Spleen (tissue), 13 donors: ENCODE measurements at places on chromosomes 7 and 10. TPM values are rescaled to one million over a fixed set of nuclear protein-coding genes. Genes with fewer than 3 reads are reported as not detected.

GRCh38 chr7:142587578-142588191 is 161.6 kb upstream of the PRSS1 start:
- H3K4me1 ChIP-seq, result no peaks in the 10 kb centered on the region
- no peaks in the 10 kb centered on the region for H3K36me3 ChIP-seq
- no peaks in the 10 kb centered on the region for H3K27me3 ChIP-seq
- H3K4me3 ChIP-seq, result no peak overlapping the region
- H3K27ac ChIP-seq, result no peak overlapping the region
- DNase-seq, result no peak

DNA sequence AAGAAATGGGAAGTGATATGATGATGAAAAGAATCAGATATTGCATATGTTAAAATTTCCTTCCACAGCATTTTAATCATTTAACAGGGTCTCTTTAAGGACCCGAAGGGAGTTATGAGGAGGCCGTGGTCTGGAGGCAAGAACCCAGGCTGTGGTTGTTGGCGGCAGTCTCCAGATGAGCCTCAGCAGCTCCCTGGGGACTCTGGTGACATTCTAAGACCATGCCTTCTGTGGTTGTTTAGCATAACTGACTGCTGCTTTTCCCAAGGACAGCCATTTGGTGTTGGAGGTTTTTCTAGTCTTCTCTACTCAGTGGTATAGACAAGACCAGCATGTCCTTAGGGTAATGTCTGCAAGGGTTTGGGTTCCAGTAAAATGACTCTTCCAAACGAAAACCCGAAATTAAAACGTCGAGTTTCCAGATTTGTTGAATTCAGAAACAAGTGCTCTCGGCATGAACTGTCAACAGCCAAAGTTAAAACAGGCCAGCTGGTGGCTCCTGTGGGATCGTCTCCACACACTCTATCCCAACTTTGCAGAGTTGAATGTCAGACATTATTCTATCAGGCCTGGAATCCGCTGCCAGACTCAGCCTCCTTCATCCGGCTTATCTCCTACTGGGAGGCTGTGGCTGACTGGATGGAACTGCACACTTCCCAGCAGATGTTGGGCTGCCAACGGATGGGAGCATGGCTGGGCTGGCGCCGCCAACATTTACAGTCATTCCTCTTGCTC is 183.1 kb downstream of the TAX1BP1 start:
- H3K27me3 ChIP-seq, result no peaks in the 10 kb centered on the region
- H3K36me3 ChIP-seq, result no peaks in the 10 kb centered on the region
- peaks cover 17% of the 10 kb centered on the region for H3K4me1 ChIP-seq
- H3K4me3 ChIP-seq, result no peak overlapping the region
- no peak overlapping the region for H3K27ac ChIP-seq

GRCh38 chr7:146150153-146150552 is 33.6 kb downstream of the CNTNAP2 start:
- H3K4me1 ChIP-seq, result no peaks in the 10 kb centered on the region
- no peak for DNase-seq
- no peaks in the 10 kb centered on the region for H3K36me3 ChIP-seq
- no peaks in the 10 kb centered on the region for H3K27me3 ChIP-seq

GRCh38 chr10:3961082-3961481 is 176.1 kb upstream of the KLF6 start:
- no peak for DNase-seq
- H3K36me3 ChIP-seq, result no peaks in the 10 kb centered on the region
- no peak overlapping the region for H3K4me3 ChIP-seq
- H3K27me3 ChIP-seq, result no peaks in the 10 kb centered on the region
- no peak overlapping the region for H3K27ac ChIP-seq

- no peaks in the 10 kb centered on the region for H3K36me3 ChIP-seq
- H3K4me3 ChIP-seq, result no peak overlapping the region
- no peaks in the 10 kb centered on the region for H3K27me3 ChIP-seq
- no peak overlapping the region for H3K27ac ChIP-seq
- no peak for DNase-seq
These were observed 945.9 kb downstream of the GRID1 start for GRCh38 chr10:85420501-85421191.

- H3K4me1 ChIP-seq, result no peaks in the 10 kb centered on the region
- H3K27ac ChIP-seq, result no peak overlapping the region
- no peaks in the 10 kb centered on the region for H3K27me3 ChIP-seq
- DNase-seq, result no peak
These were observed 1064.6 kb upstream of the LRRTM3 start for GRCh38 chr10:65861249-65861648.

GRCh38 chr10:125708971-125709503 is 10.5 kb upstream of the EDRF1 start:
- DNase-seq, result no peak
- H3K36me3 ChIP-seq, result no peaks in the 10 kb centered on the region
- H3K4me1 ChIP-seq, result no peaks in the 10 kb centered on the region
- no peak overlapping the region for H3K27ac ChIP-seq

GRCh38 chr7:26964156-26964808 is 99.9 kb upstream of the SKAP2 start:
- DNase-seq, result no peak
- H3K4me3 ChIP-seq, result no peak overlapping the region
- H3K27me3 ChIP-seq, result no peaks in the 10 kb centered on the region

GRCh38 chr10:33657154-33657908 is 322.9 kb upstream of the NRP1 start:
- H3K4me3 ChIP-seq, result no peak overlapping the region
- H3K27ac ChIP-seq, result no peak overlapping the region
- DNase-seq, result no peak
- H3K36me3 ChIP-seq, result no peaks in the 10 kb centered on the region

DNA sequence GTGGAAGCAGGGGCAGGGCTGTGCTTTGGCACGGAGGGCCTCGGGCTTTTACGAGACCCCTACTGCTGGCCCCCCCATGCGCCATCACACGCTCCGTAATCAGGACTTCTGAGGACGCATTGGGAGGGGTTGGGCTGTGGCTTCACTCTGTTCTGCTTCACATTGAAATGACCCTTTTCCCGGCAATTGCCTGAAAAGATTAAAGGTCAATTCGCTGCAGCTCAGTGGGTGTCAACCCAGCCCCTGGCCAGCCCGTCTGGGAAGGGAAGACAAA is 41.7 kb upstream of the UBE3C start:
- DNase-seq, result peak; percentile 7
- no peak overlapping the region for H3K4me3 ChIP-seq
- H3K36me3 ChIP-seq, result no peaks in the 10 kb centered on the region
- no peaks in the 10 kb centered on the region for H3K4me1 ChIP-seq
- H3K27ac ChIP-seq, result no peak overlapping the region
- H3K27me3 ChIP-seq, result no peaks in the 10 kb centered on the region

DNA sequence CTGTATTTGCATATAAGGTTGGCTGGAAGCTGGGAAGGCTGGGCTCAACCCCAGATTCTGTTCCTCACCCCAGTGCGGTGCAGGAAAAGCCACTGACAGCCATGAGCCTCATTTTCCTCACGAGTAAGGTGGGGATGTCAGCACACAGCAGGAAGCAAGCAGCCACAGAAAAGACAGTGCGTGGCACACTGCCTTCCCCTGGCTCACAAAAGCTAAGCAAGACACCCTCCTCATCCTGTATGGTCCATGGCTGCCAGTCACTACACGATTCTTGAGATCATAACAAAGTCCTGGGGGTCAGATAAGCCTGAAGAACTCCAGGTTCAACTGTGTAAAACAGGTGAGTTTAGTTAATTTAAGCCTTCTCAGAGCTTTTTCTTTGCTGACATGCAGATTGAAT is 28.9 kb upstream of the DDC start:
- H3K4me3 ChIP-seq, result no peak overlapping the region
- H3K4me1 ChIP-seq, result no peaks in the 10 kb centered on the region
- H3K27ac ChIP-seq, result no peak overlapping the region
- DNase-seq, result no peak

DNA sequence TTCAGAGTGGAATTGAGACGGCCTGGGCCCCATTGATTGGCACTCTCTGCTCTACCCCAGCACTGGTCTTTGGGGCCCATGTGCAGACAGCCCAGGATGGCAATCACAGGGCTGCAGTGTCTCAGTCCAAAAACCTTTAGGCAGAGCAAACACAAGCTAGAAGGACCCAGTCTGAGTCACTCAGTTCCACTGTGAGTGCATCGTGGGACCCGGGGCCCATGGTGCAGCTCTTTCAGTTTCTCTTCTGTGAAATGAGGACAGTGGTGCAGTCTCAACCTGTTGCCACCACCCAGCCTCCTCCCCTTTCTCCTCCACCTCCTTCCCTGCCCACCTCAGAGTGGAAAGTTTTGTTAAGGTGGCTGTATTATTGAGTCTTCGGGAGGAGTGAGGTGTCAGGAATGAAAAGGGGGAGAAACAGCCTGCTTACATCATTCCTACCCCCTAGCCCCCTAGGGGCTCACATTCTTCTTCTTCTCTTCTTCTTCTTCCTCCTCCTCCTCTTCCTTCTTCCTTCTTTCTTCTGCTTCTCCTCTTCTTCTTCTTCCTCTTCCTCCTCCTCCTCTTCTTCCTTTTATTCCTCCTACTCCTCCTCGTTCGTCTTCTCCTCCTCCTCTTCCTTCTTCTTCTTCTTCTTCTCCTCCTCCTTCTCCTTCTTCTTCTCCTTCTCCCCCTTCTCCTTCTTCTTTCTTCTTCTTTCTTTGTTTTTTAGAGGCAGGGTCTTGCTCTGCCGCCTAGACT is 19.5 kb upstream of the CARD11 start:
- H3K27me3 ChIP-seq, result no peaks in the 10 kb centered on the region
- no peak overlapping the region for H3K4me3 ChIP-seq
- peak; percentile 80 for DNase-seq
- H3K36me3 ChIP-seq, result no peaks in the 10 kb centered on the region

DNA sequence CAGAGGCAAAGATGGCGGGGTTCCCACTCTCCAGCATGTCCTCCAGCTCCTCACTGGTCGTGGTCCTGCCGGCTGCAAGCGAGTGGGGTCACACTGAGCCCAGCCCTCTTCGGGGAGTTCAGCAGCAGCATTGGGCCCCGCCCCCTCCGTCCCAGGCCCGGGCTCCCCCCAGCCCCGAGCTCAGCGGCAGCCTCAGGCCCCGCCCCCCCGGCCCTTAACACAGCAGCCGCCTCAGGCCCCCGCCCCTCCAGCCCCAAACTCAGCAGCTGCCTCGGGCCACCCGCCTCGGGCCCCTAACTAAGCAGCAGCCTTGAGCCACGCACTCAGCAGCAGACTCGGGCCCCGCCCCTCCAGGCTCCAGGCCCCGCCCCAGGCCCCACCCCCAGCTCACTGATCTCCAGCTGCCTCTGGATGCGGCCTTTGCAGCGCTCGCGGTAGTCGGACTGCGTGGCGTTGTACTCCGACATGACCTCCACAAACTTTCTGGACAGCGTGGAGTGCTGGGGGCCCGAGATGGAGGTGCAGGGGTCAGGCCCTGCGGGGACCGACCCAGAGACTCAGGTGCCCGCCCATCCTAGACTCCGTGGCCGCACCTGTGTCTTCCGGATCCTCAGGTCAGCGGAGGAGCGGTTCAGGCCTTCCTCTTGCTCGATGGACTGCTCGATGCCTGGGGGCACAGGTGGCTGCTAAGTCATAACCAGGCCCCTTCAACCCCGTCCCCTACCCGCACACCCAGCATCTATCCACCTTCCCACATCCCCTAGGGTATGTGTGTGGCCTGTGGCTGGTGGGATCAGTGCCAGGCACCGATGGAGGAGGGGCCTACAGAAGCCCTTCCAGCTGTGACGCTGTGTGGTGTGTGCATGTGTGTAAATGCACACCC is 15.5 kb downstream of the STX1A start:
- H3K27me3 ChIP-seq, result peaks cover 3% of the 10 kb centered on the region
- peak; percentile 80 for DNase-seq
- no peak overlapping the region for H3K27ac ChIP-seq
- H3K4me3 ChIP-seq, result no peak overlapping the region

GRCh38 chr10:78985973-78986818 is 82.6 kb upstream of the ZMIZ1 start:
- no peaks in the 10 kb centered on the region for H3K36me3 ChIP-seq
- no peak overlapping the region for H3K27ac ChIP-seq
- no peaks in the 10 kb centered on the region for H3K27me3 ChIP-seq
- H3K4me1 ChIP-seq, result no peaks in the 10 kb centered on the region
- no peak overlapping the region for H3K4me3 ChIP-seq
- no peak for DNase-seq

DNA sequence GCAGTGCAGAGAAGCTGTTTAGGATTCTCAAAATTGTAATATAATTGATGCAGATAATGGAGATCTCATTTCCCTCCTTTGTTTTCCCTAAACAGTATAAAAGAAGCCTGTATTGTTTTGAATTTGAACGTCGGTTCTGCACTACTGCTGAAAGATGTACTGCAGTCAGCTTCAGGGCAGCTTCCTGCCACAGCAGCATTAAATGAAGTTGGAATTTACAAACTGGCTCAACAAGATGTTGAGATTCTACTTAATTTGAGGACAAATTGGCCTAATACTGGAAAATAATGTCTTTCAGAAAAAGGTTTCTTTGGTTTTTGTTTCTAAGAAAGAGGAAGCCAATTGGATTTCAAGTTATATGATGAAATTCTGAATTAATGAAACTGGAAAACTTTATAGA is 14.3 kb downstream of the EFCAB10 start:
- no peaks in the 10 kb centered on the region for H3K4me1 ChIP-seq
- peaks cover 4% of the 10 kb centered on the region for H3K36me3 ChIP-seq
- H3K4me3 ChIP-seq, result no peak overlapping the region
- no peak for DNase-seq
- no peaks in the 10 kb centered on the region for H3K27me3 ChIP-seq
- no peak overlapping the region for H3K27ac ChIP-seq

- H3K36me3 ChIP-seq, result no peaks in the 10 kb centered on the region
- H3K27me3 ChIP-seq, result no peaks in the 10 kb centered on the region
These were observed 279.4 kb upstream of the HABP2 start for GRCh38 chr10:113273181-113274163.

- no peaks in the 10 kb centered on the region for H3K27me3 ChIP-seq
- H3K4me1 ChIP-seq, result no peaks in the 10 kb centered on the region
- H3K36me3 ChIP-seq, result no peaks in the 10 kb centered on the region
- DNase-seq, result no peak
- H3K4me3 ChIP-seq, result no peak overlapping the region
These were observed 10.2 kb upstream of the CADPS2 start for GRCh38 chr7:122896509-122896908.

DNA sequence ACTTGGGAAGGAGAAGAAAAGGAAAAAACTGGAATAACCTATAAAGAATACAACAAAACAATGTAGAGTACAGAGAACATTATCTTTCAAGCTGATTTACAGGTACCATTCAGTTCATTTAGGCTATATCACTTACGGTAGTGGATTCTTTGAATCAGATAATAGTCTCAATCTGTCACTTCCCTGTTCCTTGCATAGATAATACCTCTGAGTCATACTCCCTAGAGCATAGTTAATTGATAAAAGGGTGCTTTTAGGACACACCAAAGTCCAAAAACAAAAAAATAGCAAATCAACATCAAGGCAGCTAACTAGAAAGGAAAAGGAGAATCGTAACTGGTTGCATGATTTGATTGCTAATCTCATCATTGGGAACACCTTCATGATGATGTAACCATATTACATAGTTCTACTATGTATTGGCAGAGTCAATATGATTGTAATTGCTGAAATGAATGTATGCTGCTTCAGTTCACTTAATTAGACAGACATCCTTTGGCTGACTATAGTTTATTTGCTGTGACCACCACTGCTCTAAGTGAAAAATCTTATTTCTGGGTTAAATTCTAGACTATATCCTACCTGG is 844.4 kb downstream of the GATA3 start:
- DNase-seq, result no peak
- H3K27me3 ChIP-seq, result no peaks in the 10 kb centered on the region

GRCh38 chr7:94041529-94041928 is 37.4 kb upstream of the BET1 start:
- no peak overlapping the region for H3K4me3 ChIP-seq
- no peaks in the 10 kb centered on the region for H3K27me3 ChIP-seq
- no peaks in the 10 kb centered on the region for H3K4me1 ChIP-seq
- no peak overlapping the region for H3K27ac ChIP-seq

Gene SLC35G1
- 3.7 TPM for total RNA-seq

Gene JAKMIP3
- 0.92 TPM for total RNA-seq

Gene SPAM1
- not detected for total RNA-seq

Gene CCZ1B
- 63.6 TPM for total RNA-seq

Gene GALNT17
- 3.8 TPM for total RNA-seq

Gene ADAM12
- 6.2 TPM for total RNA-seq

Gene ZKSCAN1
- 77.9 TPM for total RNA-seq

Gene DYNC1I1
- total RNA-seq, result 0.86 TPM

Gene SFRP5
- total RNA-seq, result not detected
